Left renal cortex interstitium (tissue), 4 donors: ENCODE measurements at places on chromosomes 7 and 10. TPM values are rescaled to one million over a fixed set of nuclear protein-coding genes. Genes with fewer than 3 reads are reported as not detected.

- DNase-seq, result no peak
These were observed 132.0 kb downstream of the ST7 start for GRCh38 chr7:117085275-117085674.

- no peak for DNase-seq
These were observed 41.8 kb downstream of the PRTFDC1 start for GRCh38 chr10:24910574-24910973.

DNA sequence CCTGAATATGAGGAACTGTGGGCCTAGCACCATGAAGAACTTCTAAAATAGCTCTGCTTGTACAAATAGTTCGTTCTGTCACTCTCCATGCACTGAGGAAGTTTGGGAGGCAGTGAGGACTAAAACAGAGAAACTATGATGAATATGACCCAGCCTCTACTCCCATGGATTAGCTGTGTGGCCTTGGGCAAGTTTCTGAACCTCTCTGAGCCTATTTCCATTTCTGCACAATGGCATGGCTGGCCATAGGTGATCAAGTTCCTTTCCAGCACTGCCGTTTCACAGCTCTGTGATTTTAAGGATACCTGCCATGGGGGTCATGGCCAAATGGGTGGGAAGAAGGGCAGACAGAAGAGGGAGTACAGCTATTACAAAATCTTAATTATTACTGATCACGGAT, 57.6 kb downstream of the SORBS1 start:
- no peak for DNase-seq

DNA sequence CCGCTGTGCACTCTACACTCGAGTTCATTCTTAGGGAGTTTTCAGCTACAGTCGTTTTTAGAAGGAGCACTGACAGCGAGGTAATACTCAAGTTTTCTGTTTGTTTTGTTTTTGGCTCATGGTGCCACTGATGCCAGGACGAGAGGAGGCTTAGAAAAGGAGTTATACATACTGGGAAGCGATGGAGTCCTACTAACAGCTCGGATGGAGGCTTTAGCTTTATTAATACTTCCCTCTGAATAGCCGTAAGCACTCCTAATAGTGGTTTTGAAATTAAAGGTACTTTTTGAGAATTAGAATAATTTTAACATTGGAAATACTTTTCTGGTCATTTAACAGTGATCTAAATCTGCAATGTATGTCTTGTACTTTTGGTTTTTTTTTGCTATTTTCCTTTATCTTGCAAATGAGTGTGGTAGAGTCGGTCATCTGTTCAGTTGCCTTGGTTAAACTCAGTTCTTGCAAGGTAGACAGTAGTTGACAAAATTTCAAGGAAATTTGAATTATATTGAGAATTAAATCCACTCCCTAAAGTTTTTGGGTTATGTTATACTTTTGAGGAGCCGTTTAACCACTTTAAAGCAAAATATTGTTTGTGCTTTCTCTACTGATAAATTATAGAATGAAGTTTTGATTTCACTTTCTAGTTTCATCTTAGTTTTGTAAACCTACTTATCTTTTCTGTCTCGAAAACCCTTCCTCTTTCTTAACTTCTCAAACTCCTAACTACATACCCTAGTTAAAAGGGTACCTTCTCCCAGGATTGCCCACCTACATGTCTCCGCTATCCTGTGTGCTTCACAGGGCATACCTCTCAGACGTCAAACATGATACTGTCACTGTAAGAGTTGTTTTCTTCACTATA, 1.5 kb downstream of the HBP1 start:
- DNase-seq, result no peak

GRCh38 chr7:128811631-128812430, 18.4 kb upstream of the FLNC start:
- DNase-seq, result no peak

GRCh38 chr10:117242463-117242832, 1.5 kb downstream of the SLC18A2 start:
- no peak for DNase-seq

DNA sequence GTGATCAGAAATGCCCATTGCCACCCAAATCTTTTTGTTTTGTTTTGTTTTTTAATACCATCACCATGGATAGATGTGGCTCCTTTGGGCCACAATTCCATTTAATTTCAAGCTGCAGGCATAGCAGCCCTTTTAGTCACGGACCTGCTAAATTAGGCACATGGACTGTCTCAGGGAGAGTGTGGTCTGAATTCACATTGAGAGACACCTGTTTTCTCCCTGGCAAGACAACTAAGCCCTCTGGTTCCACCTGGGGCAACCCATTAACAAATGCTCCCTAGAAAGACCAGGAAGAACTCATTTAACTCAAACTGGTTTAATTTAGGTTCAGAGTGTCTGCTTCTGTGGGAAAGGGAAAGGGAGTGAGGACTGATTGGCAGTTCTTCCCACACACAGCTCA, 88.2 kb upstream of the ANKRD1 start:
- no peak for DNase-seq

DNA sequence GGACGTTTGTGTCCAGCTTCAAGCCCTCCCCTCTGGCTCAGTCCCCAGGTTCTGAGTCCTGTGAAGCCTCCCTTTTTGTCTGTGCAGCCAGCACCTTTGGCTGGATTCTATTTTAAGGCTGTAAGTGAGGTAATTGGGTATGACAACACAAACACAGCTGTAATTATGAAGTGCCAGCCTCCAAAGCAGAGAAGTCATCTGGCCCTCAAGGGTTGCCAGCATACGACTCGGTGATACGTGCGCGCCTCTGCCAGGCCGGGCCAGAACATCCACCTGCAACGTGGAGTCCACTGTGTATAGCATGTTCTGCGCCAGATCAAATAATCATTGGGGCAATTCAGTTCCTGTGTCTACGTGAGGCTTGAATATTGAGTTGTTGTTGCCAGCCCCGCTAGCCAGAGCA, 6.7 kb upstream of the FAM180A start:
- DNase-seq, result no peak

DNA sequence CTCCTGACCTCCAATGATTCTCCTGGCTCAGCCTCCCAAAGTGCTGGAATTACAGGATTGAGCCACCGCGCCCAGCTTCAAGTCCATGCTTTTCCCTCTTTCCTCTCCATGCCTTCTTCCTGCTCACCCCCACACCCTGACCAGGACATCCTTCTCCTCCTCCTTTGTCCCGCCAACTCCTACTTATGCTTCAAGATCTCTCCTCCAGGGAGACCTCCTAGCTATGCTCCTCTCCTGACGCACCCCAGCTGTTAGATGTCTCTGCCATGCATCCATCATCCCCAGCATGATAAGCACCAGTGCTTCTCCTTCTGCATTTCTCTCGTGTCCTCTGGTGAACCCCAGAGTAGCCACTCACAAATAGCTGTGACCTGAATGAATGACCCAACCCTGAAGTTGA, 21.1 kb downstream of the SRRM3 start:
- no peak for DNase-seq

DNA sequence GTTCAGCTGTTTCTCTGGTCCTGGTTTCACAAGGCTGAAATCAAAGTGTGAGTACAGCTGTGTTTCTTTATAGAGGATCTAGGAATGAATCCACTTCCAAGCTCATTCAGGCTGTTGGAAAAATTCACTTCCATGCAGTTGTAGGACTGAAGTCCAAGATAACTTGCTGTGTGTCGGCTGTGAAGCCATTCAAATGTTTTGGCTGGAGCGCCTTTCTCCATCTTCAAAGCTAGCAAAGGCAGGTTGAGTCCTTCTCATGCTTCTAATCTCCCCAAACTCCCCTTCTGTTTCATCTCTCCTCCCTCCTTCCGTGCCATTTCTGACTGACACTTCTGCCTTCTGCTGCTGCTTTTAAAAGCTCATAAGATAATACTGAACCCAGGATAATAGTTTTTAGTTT, 1195.4 kb upstream of the LRRN3 start:
- no peak for DNase-seq

DNA sequence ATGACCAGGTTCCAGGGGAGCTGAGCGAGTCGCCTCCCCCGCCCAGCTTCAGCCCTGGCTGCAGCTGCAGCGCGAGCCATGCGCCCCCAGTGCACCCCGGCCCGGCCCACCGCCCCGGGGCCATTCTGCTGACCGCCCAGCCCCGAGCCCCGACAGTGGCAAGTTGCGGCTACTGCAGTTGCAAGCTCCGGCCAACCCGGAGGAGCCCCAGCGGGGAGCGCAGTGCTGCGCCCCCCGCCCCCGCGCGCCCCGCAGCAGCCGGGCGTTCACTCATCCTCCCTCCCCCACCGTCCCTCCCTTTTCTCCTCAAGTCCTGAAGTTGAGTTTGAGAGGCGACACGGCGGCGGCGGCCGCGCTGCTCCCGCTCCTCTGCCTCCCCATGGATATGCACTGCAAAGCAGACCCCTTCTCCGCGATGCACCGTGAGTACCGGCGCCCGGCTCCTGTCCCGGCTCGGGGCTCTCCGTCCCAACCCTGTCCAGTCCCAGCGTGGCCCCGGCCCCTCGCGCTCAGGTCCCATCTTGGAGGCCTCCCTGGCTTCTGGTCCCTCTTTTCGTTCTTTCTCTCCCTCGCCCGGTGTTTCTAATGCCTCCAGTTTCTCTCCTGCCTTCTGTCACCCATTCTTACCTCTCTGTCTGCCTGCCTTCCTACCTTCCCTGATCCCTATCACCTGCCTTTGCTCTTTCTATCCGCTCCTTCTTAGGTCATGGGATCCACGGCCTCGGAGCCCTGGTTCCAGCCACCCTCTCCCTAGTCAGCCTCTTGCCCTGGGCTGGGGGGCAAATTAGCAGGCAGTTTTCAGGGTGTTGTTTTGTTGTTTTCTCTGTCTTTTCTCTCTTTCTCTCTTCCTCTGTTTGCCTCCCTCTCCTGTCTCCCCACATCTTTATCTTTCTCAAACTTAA, 751 bp downstream of the PAX2 start:
- no peak for DNase-seq

- no peak for DNase-seq
These were observed 103.9 kb downstream of the LRRC18 start for GRCh38 chr10:48835781-48836180.

DNA sequence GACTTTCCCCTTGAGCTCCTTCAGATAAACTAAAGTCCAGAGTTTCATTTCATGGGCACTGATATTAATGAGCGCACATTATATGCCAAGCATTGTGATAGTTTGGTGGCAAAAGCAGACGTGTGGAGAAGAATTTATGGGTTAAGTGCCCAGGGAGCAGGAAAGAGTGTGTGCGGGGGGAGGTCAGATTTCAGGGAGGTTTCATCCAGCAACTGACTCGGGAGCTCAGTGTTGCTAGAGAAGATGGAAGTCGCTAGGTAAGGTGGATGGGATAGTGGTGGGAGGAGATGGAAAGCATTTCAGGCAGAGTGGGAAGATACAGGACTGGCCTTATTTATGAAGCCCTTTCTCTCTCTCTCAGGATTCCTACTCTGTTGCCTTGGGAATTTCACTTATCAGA, 223.0 kb downstream of the SNX10 start:
- no peak for DNase-seq

GRCh38 chr7:11591943-11592342, 240.1 kb downstream of the THSD7A start:
- DNase-seq, result no peak

DNA sequence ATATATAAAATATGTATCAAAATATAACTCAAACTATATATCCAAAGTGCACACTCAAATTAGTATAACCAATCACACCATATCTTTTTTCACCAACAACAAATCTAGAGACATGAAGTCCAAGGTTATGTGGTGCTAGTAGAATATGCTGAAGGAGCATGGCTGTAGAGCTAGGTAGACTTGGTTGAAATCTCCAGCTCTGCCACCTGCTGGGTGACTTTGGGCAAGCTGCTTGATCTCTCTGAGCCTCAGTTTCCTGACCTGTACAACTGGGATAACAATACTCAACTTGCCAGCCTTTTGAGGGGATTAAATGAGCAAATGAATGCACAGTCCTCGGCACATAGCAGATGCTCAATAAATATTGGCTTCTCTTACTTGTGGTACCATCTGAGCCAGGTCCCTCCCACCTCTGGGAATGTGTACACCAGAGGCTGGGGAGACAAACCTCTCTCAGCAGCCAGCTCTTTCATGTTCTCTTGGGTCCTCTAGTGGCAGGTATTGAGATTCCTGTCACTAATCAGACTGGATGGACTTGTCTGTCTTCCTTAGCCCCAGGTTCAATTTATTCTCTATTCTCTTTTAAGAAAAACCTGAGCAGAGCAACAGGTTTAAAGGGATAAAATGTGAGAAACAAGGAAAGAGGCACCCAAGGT, 94.3 kb upstream of the PDE1C start:
- DNase-seq, result no peak

DNA sequence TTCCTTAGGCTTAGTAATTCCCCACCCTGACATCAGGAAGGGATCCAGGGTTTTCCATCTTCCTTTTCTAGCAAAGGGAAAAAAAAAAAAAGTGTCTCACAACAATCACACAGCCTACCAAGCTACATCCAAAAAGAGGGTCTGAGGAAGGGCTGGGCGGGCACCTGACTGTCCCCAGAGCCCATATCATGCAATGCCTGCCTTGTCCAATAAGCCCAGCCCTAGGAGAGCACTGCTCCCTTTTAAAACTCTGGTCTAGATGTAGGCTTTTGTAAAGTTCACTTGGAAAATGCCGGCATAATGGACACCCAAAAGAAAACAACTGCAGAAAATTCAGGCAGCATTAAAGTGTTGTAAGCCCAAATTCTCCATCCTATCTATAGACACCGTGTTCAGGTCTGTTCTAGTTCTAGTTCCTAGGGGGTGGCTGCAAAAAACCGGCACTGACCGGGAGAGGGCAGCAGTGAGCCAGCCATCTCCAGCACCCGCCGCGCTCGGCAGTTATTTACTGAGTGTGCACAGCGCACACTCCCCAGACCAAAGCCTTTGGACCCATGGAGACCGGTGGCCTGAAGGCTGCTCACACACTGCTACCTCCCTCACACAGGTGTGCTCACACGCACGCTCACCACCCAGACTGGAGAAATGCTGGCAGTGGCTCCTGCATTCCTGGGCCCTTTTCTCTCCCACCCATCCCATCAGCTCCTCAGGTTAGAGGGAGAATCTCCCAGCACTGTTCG, 48.7 kb downstream of the PODXL start:
- DNase-seq, result no peak

GRCh38 chr10:79038841-79039201, 29.9 kb upstream of the ZMIZ1 start:
- peak; percentile 31 for DNase-seq

GRCh38 chr7:18534481-18534880, 38.9 kb downstream of the HDAC9 start:
- no peak for DNase-seq

DNA sequence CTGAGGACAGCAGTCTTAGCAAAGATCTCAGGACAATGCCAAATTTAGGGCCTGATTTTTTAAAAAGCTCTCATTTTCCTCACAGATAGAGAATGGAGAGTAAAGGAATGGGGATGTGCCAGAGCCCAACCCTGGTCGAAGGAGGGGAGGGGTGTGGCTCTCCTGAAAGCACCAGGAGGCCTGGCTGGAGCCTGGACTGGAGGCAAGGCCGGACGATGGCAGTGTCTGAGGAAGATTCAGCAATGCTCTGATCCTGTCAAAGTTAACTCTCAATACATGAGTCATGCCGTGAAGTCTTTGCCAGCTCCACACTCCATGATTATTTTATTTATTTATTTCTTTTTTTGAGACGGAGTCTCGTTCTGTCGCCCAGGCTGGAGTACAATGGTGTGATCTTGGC, 108.3 kb downstream of the UPF2 start:
- no peak for DNase-seq

The FAM25C gene
- not detected for polyA plus RNA-seq

The FAM24B gene
- 4.8 TPM for polyA plus RNA-seq

The HMX2 gene
- 2.9 TPM for polyA plus RNA-seq

The TUBB8 gene
- polyA plus RNA-seq, result 0.95 TPM

The TMEM140 gene
- 31.2 TPM for polyA plus RNA-seq

The NXPH1 gene
- polyA plus RNA-seq, result not detected

The FLNC gene
- 18.6 TPM for polyA plus RNA-seq

The GNGT1 gene
- polyA plus RNA-seq, result 0.27 TPM

The KLF14 gene
- 0.51 TPM for polyA plus RNA-seq

The JAKMIP3 gene
- 0.17 TPM for polyA plus RNA-seq

The ZNF746 gene
- polyA plus RNA-seq, result 11.1 TPM

The ZWINT gene
- polyA plus RNA-seq, result 56.9 TPM
